ENCODE measurements at places on chromosomes 12 and 14. TPM values are rescaled to one million over a fixed set of nuclear protein-coding genes. Genes with fewer than 3 reads are reported as not detected.

GRCh38 chr12:28507867-28508266 lies 317.6 kb downstream of the CCDC91 start:
- H3K36me3 ChIP-seq: peaks cover 10% of the 10 kb centered on the region
- no peaks in the 10 kb centered on the region for H3K27me3 ChIP-seq
- H3K27ac ChIP-seq: no peak overlapping the region

Gene CPNE8
- total RNA-seq: 8.8 TPM

DNA sequence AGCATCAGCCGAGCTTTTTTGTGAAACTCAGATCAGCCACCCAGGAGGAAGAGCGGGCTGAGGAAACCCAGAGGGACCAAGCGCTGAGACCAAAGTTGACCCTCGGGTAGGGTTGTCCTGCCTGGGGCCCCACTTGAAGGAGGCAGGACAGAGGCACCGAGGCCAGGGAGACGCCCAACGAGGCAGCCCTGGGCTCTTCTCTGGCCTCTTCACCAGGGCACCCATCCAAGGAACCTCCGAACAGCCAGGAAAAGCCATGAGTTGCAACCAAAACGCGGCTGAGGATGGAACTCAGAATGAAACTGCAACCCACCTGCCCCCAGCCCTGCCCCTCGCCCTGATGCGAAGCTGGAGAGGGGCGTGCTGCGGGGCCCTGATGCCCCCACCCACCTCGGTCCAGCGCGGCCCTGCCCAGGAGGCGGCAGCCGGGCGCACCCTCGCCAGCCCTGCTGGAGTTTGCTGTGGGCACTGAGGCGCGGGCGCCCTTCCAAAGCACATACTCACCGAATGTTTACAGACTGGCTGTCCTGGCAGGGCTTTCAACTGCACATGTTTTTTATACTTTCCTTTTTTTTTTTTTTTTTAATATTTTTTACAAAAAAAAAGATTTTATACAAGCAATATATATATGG lies 41.9 kb downstream of the JDP2 start:
- DNase-seq: no peak
- peaks cover 11% of the 10 kb centered on the region for H3K4me1 ChIP-seq
- no peak overlapping the region for H3K4me3 ChIP-seq
- H3K36me3 ChIP-seq: peaks cover 22% of the 10 kb centered on the region
- H3K27ac ChIP-seq: no peak overlapping the region

Gene SPIC
- not detected for total RNA-seq

DNA sequence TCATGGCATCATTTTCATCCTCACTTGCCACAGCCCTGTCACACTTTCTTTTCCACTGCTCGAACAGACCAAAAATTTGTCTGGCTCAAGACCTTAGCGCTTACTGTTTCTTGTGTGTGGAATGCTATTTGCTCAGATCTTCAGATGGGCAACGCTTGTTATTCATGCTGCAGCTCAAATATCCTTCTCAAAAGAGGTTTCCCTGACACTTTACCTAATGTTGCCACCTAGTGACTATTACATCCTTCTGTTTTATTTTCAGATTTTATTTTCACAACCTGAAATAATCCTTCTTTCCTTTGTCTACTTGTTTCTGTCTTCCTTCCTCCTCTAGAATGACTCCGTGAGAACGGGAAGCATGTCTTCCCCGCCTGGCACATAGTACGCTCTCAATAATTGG lies 5.6 kb downstream of the FBXO33 start:
- H3K4me3 ChIP-seq: no peak overlapping the region
- no peak for DNase-seq
- H3K36me3 ChIP-seq: no peaks in the 10 kb centered on the region
- peak overlapping the region; percentile 47 for H3K27ac ChIP-seq

- peaks cover 42% of the 10 kb centered on the region for H3K4me1 ChIP-seq
- peaks cover 7% of the 10 kb centered on the region for H3K36me3 ChIP-seq
- DNase-seq: no peak
- peak overlapping the region; percentile 63 for H3K4me3 ChIP-seq
These were observed 2.5 kb downstream of the TEAD4 start for GRCh38 chr12:2961705-2962104.

GRCh38 chr12:56955631-56956256 lies 1.7 kb downstream of the RDH16 start:
- H3K4me3 ChIP-seq: no peak overlapping the region
- H3K36me3 ChIP-seq: no peaks in the 10 kb centered on the region
- H3K27me3 ChIP-seq: peaks cover 11% of the 10 kb centered on the region
- H3K4me1 ChIP-seq: peaks cover 16% of the 10 kb centered on the region

Gene OR4K13
- not detected for total RNA-seq

Gene TIMM9
- 43.9 TPM for total RNA-seq

Gene KLHL33
- 0.16 TPM for total RNA-seq

Gene RPGRIP1
- 0.35 TPM for total RNA-seq

- H3K36me3 ChIP-seq: no peaks in the 10 kb centered on the region
- no peaks in the 10 kb centered on the region for H3K27me3 ChIP-seq
- peaks cover 2% of the 10 kb centered on the region for H3K4me1 ChIP-seq
- no peak overlapping the region for H3K27ac ChIP-seq
- H3K4me3 ChIP-seq: no peak overlapping the region
These were observed 166.0 kb downstream of the NAV3 start for GRCh38 chr12:77996670-77997069.

- H3K27me3 ChIP-seq: peaks cover 19% of the 10 kb centered on the region
- no peaks in the 10 kb centered on the region for H3K4me1 ChIP-seq
- H3K27ac ChIP-seq: no peak overlapping the region
- no peak for DNase-seq
These were observed 95.7 kb downstream of the PPM1A start for GRCh38 chr14:60344751-60345150.

- H3K27ac ChIP-seq: no peak overlapping the region
- DNase-seq: no peak
- H3K27me3 ChIP-seq: peaks cover 43% of the 10 kb centered on the region
These were observed 24.5 kb downstream of the NELL2 start for GRCh38 chr12:44851586-44851985.

GRCh38 chr12:50240096-50240791 lies 43.1 kb downstream of the LIMA1 start:
- peaks cover 6% of the 10 kb centered on the region for H3K36me3 ChIP-seq
- no peaks in the 10 kb centered on the region for H3K27me3 ChIP-seq
- no peak for DNase-seq
- no peak overlapping the region for H3K4me3 ChIP-seq
- peak overlapping the region; percentile 76 for H3K27ac ChIP-seq

GRCh38 chr12:22802883-22803630 lies 178.1 kb downstream of the ETNK1 start:
- no peak overlapping the region for H3K27ac ChIP-seq
- H3K4me3 ChIP-seq: no peak overlapping the region
- no peaks in the 10 kb centered on the region for H3K36me3 ChIP-seq
- no peak for DNase-seq
- peaks cover 6% of the 10 kb centered on the region for H3K27me3 ChIP-seq

GRCh38 chr12:20458011-20458410 lies 89.7 kb downstream of the PDE3A start:
- no peaks in the 10 kb centered on the region for H3K27me3 ChIP-seq
- peaks cover 13% of the 10 kb centered on the region for H3K4me1 ChIP-seq
- no peak overlapping the region for H3K4me3 ChIP-seq
- H3K36me3 ChIP-seq: no peaks in the 10 kb centered on the region
- no peak overlapping the region for H3K27ac ChIP-seq
- no peak for DNase-seq

DNA sequence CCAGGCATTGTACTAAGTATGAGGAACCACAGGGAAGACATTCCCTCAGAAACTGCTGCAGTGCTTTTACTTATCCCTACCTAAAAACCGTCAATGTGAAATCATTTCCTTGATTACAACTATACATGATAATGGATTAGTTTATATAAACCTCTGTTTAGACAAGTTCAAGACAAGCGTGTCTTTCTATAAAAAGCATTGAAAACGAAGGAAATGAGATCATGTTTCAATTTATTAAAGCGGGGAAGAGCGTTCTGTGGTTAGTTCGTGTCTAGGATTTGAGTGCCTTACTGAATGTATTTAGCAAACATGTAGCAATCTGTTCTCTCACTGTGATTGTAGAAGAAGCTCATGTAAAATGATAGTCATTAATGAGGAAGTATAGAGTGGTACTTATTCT lies 37.5 kb downstream of the GALC start:
- no peaks in the 10 kb centered on the region for H3K27me3 ChIP-seq
- no peak overlapping the region for H3K27ac ChIP-seq
- DNase-seq: no peak
- peaks cover 29% of the 10 kb centered on the region for H3K36me3 ChIP-seq
- no peak overlapping the region for H3K4me3 ChIP-seq
- no peaks in the 10 kb centered on the region for H3K4me1 ChIP-seq

DNA sequence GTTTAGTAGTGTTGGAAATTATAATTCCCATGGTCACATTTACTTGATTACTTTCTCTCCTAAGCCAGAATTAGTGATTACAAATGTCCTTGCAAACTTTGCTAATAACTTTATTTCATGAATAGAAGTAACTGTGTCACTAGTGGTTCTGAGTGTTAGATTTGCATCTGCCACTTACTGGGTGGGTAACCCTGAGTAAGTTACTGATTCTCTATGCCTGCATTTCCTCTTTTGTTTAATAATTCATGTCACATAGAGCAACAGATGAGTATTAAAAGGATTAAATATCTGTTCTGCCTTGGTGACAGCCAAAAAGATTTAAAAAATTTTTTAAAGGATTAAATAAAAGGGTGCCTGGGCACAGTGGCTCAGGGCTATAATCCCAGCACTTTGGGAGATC lies 78.6 kb downstream of the BHLHE41 start:
- no peaks in the 10 kb centered on the region for H3K36me3 ChIP-seq
- DNase-seq: no peak
- H3K27ac ChIP-seq: peak overlapping the region; percentile 15
- H3K27me3 ChIP-seq: no peaks in the 10 kb centered on the region

DNA sequence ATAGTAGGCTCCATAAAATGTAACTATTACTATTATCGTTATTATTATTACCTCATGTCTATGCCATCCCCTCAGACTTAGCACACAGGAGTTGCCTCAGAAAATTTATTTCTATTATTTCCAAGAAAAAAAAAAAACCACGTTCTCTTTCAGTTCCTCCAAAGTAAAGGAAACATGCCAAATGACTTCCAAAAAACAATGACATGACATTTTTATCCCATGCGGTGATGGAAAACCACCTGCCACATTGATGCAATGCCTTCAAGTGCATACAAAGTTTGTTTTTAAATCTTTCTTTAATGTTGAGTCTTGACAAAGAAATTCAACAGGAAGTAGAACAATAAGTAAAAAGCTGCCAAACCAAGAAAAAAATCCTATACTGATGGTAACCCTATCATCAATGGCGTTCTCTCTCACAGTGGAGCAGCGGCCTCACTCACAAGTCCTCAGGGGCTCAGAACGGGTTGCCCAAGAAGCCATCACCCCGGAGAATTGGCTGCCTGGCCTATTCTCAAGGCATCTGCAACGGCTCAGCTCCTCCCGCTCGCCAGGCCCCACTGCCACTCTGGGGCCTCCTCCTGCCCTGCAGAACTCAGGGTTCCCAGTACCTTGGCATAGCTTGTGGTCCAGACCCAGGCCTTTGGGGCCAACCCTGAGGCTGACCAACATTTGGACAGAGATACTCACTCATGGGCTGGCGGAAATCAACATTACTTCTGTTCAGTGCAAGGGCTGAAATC lies 51.9 kb downstream of the SERPINA3 start:
- H3K4me3 ChIP-seq: no peak overlapping the region
- DNase-seq: no peak
- no peaks in the 10 kb centered on the region for H3K36me3 ChIP-seq
- H3K4me1 ChIP-seq: no peaks in the 10 kb centered on the region
- peaks cover 52% of the 10 kb centered on the region for H3K27me3 ChIP-seq
- H3K27ac ChIP-seq: no peak overlapping the region

DNA sequence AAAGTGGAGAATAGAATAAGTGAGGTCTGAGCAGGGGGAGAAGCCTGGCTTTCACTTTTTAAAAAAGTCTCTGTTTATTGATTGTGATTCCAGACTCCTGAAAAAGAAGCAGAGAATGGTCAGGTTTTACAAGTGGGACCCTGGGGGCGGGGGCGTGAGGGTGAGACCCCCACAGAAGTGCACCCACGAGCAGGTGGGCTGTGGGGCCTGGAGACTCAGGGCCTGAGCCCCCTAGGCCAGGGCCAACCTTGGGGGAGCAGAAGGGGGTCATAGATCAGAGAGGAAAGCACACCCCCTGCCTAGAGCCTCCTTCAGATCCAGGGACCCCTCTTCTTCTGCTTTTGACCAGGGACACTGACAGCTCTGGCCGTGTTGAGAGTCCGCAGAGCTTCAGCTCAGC lies 180.3 kb downstream of the ADGRD1 start:
- no peaks in the 10 kb centered on the region for H3K36me3 ChIP-seq
- H3K27ac ChIP-seq: no peak overlapping the region
- no peak overlapping the region for H3K4me3 ChIP-seq

- H3K4me3 ChIP-seq: no peak overlapping the region
- no peaks in the 10 kb centered on the region for H3K36me3 ChIP-seq
- DNase-seq: no peak
- peaks cover 66% of the 10 kb centered on the region for H3K27me3 ChIP-seq
- H3K27ac ChIP-seq: no peak overlapping the region
These were observed 1.8 kb downstream of the MYH6 start for GRCh38 chr14:23406244-23406643.

- no peak for DNase-seq
- H3K27me3 ChIP-seq: no peaks in the 10 kb centered on the region
- H3K36me3 ChIP-seq: peaks cover 6% of the 10 kb centered on the region
- peaks cover 2% of the 10 kb centered on the region for H3K4me1 ChIP-seq
- H3K4me3 ChIP-seq: no peak overlapping the region
These were observed 195.6 kb upstream of the SSTR1 start for GRCh38 chr14:38012056-38012455.

Gene DYRK2
- total RNA-seq: 53.7 TPM

Gene NYNRIN
- total RNA-seq: 171 TPM

- no peak overlapping the region for H3K4me3 ChIP-seq
- DNase-seq: no peak
- H3K27me3 ChIP-seq: peaks cover 53% of the 10 kb centered on the region
- H3K36me3 ChIP-seq: no peaks in the 10 kb centered on the region
- peaks cover 4% of the 10 kb centered on the region for H3K4me1 ChIP-seq
- H3K27ac ChIP-seq: no peak overlapping the region
These were observed 83.0 kb upstream of the FZD10 start for GRCh38 chr12:130079279-130079678.

DNA sequence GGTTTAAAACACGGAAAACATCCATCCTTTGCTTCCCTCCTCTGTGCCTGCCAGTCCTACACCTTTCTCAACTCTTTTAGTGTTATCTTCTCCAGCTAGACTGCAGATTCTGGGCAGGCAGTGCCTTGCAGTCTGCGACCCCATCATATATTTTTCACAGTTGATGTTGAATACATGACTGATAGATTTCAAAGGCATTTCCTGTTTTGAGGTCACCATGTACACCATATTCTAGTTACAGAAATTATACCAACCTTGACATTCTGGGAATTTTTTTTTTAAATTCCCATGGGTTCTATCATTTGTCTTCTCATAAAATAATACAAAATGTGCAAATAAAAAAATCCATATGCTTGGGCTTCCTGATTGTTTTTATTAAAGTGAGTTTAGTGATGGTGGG lies 16.6 kb downstream of the SOCS2 start:
- peaks cover 12% of the 10 kb centered on the region for H3K4me1 ChIP-seq
- no peak overlapping the region for H3K4me3 ChIP-seq
- no peak overlapping the region for H3K27ac ChIP-seq
- H3K27me3 ChIP-seq: peaks cover 11% of the 10 kb centered on the region
- no peaks in the 10 kb centered on the region for H3K36me3 ChIP-seq

GRCh38 chr12:24404086-24404815 lies 454.8 kb upstream of the SOX5 start:
- H3K27ac ChIP-seq: no peak overlapping the region
- DNase-seq: no peak
- no peaks in the 10 kb centered on the region for H3K27me3 ChIP-seq
- no peaks in the 10 kb centered on the region for H3K36me3 ChIP-seq
- no peak overlapping the region for H3K4me3 ChIP-seq
